ENCODE measurements at places on chromosomes 12 and 14.
A peak's percentile ranks its signal among the peaks of the same experiment; 100 is the strongest.

DNA sequence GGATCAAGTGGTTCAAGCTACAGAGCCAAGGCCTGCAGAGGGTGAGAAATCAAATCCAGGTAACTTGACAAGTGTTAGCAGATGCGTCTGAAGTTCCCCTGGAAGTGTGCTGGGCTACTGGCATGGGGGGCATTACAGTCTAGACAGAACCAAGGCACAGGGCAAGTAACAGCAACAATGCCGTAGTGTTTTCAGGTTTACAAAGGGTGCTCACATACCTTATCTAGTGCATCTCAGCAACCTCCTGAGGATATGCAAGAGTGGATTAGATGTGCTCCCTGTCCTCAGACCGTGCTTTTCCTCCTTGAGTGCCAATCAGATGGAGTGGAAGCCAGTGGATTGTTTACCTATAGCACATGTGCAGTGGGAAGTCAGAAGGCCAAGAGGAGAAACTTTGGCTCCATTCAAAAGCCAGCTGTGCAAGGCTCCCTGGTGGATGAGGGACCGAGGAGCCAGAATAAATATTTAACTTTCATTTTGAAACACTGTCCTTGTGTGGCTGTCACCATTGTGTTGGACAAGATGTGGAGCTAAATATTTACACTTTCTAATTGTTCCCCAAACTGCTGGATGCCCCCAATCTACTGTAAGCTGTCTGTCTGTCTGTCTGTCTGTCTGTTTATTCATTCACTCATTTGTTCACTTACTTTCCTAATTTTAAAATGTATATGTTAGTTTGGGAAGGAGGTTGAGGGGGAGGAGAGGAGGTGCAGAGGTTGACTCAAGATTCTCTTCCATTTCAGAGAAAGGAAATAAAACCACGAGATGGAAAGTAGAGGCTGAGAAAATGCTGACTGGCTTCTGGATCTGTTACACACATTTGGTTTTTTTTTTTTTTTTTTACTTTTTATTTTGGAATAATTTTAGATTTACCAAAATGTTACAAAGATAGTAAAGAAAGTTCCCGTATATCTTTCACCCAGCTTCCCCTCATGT is 184.0 kb upstream of the PARP11 start:
- H3K4me1 ChIP-seq: no peaks in the 10 kb centered on the region
- H3K27me3 ChIP-seq: no peaks in the 10 kb centered on the region
- no peak overlapping the region for H3K27ac ChIP-seq
- H3K36me3 ChIP-seq: no peaks in the 10 kb centered on the region

DNA sequence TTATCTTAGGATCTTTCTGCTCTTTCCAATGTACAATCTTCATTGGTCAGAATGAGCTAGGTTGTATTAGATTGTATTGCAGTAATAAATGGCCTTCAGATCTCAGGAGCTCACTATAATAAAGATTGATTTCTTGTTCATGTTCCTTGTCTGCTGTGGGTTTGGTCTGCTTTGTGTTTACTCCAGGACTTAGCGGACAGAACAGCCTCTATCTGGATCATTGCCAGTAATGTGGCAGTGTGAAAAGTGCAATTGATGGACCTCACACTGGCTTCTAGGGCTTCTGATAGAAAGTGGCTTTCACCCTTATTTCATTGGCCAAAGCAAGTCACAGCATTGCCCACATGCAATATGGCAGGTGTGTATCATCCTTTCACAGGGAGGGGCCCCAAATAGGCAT is 81.2 kb downstream of the BTG1 start:
- H3K4me3 ChIP-seq: no peak overlapping the region
- H3K4me1 ChIP-seq: no peaks in the 10 kb centered on the region
- no peaks in the 10 kb centered on the region for H3K27me3 ChIP-seq
- peak overlapping the region; percentile 19 for H3K27ac ChIP-seq

DNA sequence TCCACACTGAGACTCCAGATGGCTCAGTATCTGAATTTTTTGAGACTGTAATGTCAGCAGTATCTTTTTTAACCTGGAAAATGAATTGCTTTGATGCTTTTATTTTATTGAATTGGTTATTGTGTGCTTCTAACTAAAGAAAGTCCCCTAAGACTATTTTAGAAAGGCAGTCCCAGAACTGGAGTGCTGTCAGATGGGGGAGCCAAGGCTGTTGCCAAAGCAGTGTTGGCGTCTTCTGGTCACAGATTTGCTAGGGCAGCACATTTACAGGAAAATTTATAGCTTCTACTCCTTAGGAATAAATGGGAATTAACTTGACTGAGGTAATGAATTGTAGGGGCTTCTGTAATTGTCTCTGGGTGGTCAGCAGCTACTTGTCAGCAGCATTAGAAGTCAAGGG is 157.1 kb upstream of the ARHGAP5 start:
- no peak overlapping the region for H3K4me3 ChIP-seq
- H3K27ac ChIP-seq: no peak overlapping the region
- no peaks in the 10 kb centered on the region for H3K27me3 ChIP-seq
- H3K36me3 ChIP-seq: no peaks in the 10 kb centered on the region
- no peaks in the 10 kb centered on the region for H3K4me1 ChIP-seq

- no peaks in the 10 kb centered on the region for H3K4me1 ChIP-seq
- no peak overlapping the region for H3K27ac ChIP-seq
Observed at GRCh38 chr12:120586206-120586605, 5.0 kb upstream of the POP5 start.

GRCh38 chr12:111363578-111363977 is 5.3 kb downstream of the PHETA1 start:
- H3K36me3 ChIP-seq: no peaks in the 10 kb centered on the region
- no peaks in the 10 kb centered on the region for H3K27me3 ChIP-seq
- DNase-seq: no peak
- no peak overlapping the region for H3K4me3 ChIP-seq
- no peaks in the 10 kb centered on the region for H3K4me1 ChIP-seq

DNA sequence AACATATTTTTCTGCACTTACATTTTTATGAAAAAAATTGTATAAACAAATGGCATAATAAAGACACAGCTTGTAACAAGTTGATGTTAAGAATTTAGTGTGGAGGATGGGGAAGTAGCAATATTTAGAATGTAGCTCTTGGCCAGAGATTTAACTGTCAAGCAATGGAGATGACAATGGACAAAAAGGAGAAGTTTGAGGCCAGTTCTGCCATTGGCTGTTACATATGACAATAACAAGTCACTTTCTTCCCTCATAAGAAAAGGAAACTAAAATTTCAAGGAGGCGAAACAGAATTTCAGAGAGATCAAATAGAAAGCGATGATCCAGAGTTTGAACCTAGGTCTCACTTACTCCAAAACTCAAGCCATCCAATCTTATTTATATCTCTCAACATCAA is 122.8 kb upstream of the CCDC175 start:
- no peak overlapping the region for H3K27ac ChIP-seq
- H3K4me1 ChIP-seq: no peaks in the 10 kb centered on the region

- no peak overlapping the region for H3K4me3 ChIP-seq
- no peaks in the 10 kb centered on the region for H3K27me3 ChIP-seq
- no peaks in the 10 kb centered on the region for H3K36me3 ChIP-seq
- H3K27ac ChIP-seq: no peak overlapping the region
- no peak for DNase-seq
Observed at GRCh38 chr14:87081004-87081403, 912.0 kb downstream of the GALC start.

DNA sequence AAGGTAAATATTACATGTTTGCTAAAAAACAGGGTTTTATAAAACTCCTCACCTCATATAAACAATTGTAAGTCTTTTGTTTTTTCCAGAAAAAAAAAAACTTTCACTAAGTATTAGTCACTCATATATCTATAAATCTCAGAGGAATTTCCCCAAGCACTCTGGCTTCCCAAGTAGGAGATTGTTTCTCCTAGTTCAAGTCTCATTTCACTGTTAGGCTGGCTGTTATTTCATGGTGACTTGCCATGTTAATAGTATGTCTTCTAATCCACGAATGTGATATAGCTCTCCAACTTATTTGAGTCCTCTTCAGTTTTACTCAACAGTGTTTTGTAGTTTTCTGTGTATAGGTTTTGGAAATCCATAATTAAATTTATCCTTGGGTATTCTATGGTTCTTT is 61.6 kb downstream of the CAPZA3 start:
- H3K4me1 ChIP-seq: no peaks in the 10 kb centered on the region
- no peak for DNase-seq
- no peaks in the 10 kb centered on the region for H3K27me3 ChIP-seq
- H3K27ac ChIP-seq: no peak overlapping the region
- H3K36me3 ChIP-seq: no peaks in the 10 kb centered on the region

- no peaks in the 10 kb centered on the region for H3K36me3 ChIP-seq
- no peaks in the 10 kb centered on the region for H3K4me1 ChIP-seq
- DNase-seq: no peak
- H3K27me3 ChIP-seq: no peaks in the 10 kb centered on the region
Observed at GRCh38 chr14:30131581-30132097, 204.0 kb upstream of the PRKD1 start.

- H3K27ac ChIP-seq: no peak overlapping the region
- no peak for DNase-seq
- H3K4me3 ChIP-seq: no peak overlapping the region
- no peaks in the 10 kb centered on the region for H3K27me3 ChIP-seq
Observed at GRCh38 chr12:77648716-77649115, 182.0 kb upstream of the NAV3 start.

- H3K27ac ChIP-seq: no peak overlapping the region
- no peak overlapping the region for H3K4me3 ChIP-seq
- no peaks in the 10 kb centered on the region for H3K27me3 ChIP-seq
- H3K36me3 ChIP-seq: no peaks in the 10 kb centered on the region
- DNase-seq: no peak
- no peaks in the 10 kb centered on the region for H3K4me1 ChIP-seq
Observed at GRCh38 chr14:99079061-99079727, 192.8 kb downstream of the BCL11B start.

DNA sequence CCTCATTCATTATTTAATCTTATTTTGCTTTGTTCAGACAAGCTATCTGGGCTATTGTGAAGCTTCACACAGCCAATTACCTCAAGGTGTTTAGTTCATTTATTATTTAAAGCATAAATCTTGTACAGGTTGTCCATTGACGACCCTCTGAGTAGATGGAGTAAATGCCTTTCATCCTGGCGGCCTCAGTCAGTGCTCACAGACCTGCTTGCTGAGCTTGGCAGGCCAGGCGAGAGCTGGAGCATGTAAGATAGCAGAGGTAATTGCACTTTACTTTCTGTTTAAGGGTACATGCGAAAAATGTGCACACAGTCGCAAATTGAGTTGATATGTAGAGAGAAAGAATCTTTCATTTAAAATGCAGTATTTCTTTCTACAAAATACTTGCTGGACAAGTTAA is 224.4 kb downstream of the NPAS3 start:
- H3K4me3 ChIP-seq: no peak overlapping the region
- DNase-seq: no peak
- H3K36me3 ChIP-seq: no peaks in the 10 kb centered on the region
- no peaks in the 10 kb centered on the region for H3K4me1 ChIP-seq
- no peaks in the 10 kb centered on the region for H3K27me3 ChIP-seq

DNA sequence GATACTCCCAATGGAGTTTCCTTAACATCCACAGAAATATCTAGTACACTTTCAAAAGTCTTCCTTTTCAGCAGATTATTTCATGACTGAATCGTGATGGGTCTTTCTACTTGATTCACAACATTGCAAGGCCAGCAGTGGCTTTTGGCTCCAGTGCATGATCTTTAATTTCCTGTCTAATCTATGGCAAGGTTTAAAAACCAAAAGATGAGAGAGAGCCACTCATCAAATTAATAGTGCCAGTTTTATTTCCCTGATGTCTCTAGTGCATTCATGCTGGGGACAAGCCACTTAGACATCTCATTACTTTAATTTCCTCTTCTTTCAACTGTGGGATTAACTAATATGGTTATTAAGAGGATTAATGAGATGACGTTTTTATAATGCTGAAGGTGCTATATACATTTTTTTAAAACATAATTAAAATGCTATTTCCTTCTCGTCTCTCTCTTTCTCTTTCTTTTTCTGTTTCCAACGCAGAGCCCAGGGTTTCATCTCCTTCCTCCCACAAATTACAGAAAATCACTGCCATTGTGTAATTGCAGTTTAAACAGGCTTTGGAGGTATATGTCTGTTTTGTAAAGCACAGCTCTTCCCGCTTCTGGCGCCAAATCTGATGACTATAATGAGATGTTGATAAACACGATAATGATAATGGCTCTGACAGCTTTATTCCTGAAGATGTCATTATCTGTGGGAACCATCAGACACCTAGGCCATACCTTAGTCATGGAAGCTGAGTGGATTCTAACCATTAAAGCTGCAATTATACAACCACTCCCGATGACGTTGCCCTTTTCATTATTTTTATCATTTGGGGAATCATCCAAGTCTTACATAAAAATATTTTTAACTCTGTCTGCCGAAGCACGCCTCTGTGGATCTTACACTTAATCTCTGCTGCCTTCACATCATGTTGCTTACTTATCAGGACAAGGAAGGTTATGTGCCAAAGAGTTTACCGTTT is 103.1 kb upstream of the PPM1H start:
- H3K36me3 ChIP-seq: no peaks in the 10 kb centered on the region
- H3K4me1 ChIP-seq: no peaks in the 10 kb centered on the region
- H3K4me3 ChIP-seq: no peak overlapping the region
- H3K27ac ChIP-seq: no peak overlapping the region
- H3K27me3 ChIP-seq: no peaks in the 10 kb centered on the region

DNA sequence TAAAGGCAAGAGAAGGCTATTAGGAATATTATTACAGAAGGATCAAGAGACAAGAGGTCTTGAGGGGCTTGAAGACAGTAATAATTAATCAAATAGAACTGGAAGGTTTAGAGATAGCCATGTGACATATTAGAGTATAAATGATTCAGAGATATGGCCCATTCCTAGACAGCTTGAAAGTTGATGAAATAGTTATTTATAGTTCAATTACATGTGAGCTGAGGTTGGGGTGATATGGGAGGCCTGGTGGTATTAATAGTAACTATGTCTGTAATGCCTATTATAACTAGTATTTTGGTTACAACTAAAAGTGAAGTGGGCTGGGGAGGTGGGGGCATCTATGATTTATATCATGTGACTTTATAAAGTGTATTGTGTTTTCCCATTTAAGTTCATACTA is 14.1 kb upstream of the MIS18BP1 start:
- no peak for DNase-seq
- H3K27ac ChIP-seq: no peak overlapping the region

DNA sequence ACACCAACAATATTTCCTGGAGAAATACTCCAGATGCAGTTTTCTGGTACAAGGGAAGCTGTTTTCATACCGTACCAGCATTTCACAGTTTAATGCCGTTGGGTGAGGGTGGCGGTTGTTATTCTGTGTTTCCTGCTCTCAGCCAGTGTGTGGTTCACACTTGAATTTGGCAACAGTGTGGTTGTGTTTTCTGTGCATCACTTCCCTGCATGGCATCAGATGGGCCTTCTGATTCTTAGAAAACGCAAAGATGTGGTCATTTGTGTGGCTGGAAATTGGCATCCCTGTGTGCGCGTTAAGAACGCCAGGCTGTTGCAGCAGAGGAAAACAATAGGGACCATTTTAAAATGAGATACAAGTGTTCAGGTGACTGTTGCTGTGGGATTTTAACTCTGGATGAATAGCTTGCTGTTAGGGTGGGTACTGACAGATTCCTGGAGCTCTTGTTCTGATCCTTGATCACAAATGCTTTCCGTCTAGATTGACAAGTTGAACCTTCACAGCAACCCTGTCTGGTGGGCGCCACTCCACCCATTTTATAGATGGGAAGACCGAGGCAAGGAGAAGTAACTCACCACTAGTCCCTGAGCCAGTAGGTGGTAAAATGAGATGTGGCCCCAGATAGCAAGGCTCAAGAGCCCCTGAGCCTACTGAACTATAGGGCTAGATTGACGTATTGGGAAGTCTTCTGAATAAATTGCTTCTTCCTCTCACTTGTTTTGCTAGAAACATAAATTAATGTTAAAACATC is 231.2 kb downstream of the CHST11 start:
- no peaks in the 10 kb centered on the region for H3K36me3 ChIP-seq
- no peak overlapping the region for H3K27ac ChIP-seq
- no peaks in the 10 kb centered on the region for H3K4me1 ChIP-seq
- H3K27me3 ChIP-seq: no peaks in the 10 kb centered on the region

GRCh38 chr12:1103632-1104031 is 112.6 kb downstream of the ERC1 start:
- no peaks in the 10 kb centered on the region for H3K36me3 ChIP-seq
- no peak overlapping the region for H3K27ac ChIP-seq
- no peak for DNase-seq
- no peak overlapping the region for H3K4me3 ChIP-seq
- no peaks in the 10 kb centered on the region for H3K27me3 ChIP-seq

Data from breast epithelium (tissue), 4 donors.